Hypothalamus (tissue), 51 donors: ENCODE measurements at places on chromosomes 7 and 10.
A peak's percentile ranks its signal among the peaks of the same experiment; 100 is the strongest.

DNA sequence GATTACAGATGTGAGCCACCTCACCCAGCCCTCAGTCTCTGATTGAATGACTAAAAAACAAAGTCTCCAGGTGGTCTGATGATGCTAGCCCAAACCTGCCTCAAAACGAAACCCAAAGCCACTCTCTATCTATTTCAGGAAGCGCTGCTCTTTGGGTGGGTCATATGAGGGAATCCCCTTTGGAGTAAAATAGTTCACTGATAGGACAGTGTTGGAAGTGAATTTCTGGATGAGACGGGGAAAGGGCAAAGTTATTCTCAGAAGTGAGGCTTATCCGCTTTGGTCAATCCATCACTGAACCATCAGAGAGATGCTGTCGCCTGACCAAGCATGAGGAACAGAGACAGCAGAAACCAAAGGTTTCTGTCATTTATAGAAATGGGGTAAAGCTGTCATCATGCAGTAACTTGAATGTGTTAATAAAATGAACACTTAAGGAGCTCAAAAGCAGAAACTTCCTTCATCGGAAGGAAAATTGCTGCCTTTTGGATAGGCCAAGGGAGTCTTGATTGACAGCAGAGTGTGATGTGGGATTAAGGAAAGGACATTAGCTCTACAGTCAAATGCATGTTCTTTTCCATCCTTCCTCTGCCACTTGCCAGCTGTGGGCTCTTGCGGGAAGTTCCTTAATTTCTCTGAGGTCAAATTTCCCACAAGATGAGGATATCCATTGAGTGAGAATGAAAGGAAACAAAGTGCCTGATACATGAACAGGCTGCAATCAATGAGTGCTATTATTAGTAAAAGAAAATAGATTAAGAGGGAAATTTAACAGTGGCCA is 64.9 kb upstream of the C1QL3 start:
- no peak for DNase-seq

GRCh38 chr7:141928146-141928844 is 12.1 kb downstream of the OR9A4 start:
- no peak for DNase-seq

DNA sequence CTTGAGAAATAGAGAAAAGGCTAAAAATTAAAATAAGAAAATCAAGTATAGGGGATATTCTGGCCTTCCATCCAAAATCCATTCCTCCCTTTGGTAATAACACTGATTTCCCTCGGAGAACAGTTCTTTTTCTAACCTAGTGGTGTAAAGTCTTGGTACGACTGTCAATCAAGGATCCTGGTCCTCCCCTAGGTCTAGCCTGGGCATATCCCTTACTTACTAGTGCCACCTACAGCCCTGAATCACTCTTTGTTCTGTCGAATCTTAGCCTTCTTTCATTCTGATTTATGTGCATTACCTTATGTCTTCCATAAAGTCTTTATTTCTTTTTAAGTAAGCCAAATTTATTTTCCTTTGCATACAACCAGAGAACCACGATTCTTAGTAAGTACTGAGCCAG is 298.7 kb upstream of the LRRTM3 start:
- no peak for DNase-seq

GRCh38 chr7:37392673-37393017 is 56.0 kb downstream of the ELMO1 start:
- no peak for DNase-seq

- DNase-seq, result no peak
Observed at GRCh38 chr7:132073920-132074589, 502.2 kb downstream of the PLXNA4 start.

GRCh38 chr7:26648554-26648953 is 215.8 kb downstream of the SKAP2 start:
- no peak for DNase-seq

- no peak for DNase-seq
Observed at GRCh38 chr10:111087331-111087756, 10.5 kb downstream of the ADRA2A start.

- DNase-seq, result peak; percentile 5
Observed at GRCh38 chr10:62934258-62934657, 118.1 kb upstream of the EGR2 start.

GRCh38 chr7:99001482-99002147 is 123.3 kb downstream of the TRRAP start:
- DNase-seq, result no peak

DNA sequence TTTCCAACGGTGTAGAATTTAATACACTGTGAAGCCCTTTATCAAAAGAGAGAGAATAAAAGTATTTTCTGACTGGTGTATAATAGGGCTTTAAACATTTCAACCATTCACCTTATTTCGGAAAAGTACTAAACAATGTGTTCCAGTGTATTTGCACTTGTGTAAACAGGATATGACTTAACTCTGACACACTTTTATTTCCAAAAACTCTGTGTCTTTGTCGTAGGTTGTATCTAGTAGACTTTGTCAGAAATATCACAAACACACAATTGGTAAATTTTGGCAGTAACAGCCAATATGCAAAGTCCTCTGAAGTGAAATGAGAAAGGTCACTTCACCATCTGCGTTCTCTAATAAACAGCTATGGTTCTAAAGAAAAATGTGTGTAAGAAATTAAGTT is 10.3 kb upstream of the TSPAN13 start:
- no peak for DNase-seq

DNA sequence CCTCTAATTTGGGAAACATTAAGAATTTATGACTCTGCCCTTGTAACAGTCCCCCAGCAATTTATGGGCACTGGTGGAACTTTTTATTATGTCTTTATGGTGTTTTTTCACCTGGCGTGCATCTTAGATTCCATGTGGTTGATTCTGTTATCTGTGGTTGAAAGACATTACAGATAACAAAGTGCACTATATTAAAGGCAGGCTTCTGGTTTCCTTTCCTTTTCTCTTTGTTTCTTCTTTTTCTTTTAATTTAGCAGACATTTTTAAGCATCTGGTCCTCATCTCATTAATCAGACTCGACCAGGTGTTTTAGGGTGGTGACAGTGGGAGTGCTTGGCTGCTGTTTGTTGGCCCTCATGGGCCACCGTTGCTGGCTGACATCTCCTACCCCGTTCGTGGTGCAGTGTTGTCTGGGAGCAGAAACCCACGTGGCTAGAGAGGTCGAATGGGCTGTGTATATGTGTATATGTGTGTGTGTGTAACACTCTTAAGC is 77.4 kb downstream of the LRMDA start:
- no peak for DNase-seq

- DNase-seq, result no peak
Observed at GRCh38 chr10:125698481-125698998, 15.6 kb upstream of the TEX36 start.

- DNase-seq, result no peak
Observed at GRCh38 chr7:140541513-140542227, 62.4 kb upstream of the MKRN1 start.

- DNase-seq, result no peak
Observed at GRCh38 chr7:39910108-39910869, 39.8 kb upstream of the CDK13 start.

- DNase-seq, result no peak
Observed at GRCh38 chr7:134780166-134780828, 863 bp downstream of the CALD1 start.

DNA sequence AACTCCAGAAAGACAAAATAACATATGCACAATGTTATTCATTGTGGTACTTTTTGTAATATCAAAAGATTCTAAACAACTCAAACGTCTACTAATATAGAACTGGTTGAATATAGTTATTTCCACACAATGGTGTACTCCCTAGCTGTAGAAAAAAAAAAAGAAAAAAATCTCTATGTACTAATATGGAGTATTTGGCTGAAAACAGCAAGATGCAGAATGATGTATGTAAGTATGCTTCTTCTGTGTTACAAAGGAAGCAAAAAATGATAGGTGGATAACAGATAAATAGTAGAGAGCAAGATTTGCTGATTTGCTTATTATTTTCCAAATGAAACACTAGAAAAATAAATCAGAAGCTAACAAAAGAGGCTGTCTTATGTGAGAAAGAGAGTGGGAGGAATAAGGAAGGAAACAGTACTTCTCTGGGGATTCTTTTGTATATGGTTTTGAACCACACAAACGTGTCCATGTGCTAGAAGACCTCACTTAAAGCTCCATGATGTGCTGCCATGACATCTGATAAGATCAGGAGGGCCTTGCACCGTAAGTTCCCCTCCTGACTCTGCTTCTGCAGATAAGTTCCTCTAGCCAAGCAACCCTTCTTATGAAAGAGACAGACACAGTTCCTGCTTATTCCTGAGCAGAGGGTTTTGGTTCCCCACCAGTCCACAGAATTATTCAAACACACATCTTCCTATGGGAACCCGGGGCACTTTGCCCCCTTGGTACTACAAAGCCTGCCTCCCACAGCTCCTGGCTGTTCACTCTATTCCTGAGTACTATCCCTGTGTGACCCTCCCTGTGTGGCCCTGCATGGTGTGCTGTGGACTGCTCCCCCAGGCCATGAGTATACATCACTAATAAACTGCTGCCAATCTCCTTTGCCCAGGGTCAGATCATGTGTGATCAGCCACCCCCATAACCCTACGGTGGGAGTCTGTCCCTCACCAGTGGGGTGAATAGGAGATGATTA is 159.1 kb downstream of the CCDC71L start:
- DNase-seq, result no peak

DNA sequence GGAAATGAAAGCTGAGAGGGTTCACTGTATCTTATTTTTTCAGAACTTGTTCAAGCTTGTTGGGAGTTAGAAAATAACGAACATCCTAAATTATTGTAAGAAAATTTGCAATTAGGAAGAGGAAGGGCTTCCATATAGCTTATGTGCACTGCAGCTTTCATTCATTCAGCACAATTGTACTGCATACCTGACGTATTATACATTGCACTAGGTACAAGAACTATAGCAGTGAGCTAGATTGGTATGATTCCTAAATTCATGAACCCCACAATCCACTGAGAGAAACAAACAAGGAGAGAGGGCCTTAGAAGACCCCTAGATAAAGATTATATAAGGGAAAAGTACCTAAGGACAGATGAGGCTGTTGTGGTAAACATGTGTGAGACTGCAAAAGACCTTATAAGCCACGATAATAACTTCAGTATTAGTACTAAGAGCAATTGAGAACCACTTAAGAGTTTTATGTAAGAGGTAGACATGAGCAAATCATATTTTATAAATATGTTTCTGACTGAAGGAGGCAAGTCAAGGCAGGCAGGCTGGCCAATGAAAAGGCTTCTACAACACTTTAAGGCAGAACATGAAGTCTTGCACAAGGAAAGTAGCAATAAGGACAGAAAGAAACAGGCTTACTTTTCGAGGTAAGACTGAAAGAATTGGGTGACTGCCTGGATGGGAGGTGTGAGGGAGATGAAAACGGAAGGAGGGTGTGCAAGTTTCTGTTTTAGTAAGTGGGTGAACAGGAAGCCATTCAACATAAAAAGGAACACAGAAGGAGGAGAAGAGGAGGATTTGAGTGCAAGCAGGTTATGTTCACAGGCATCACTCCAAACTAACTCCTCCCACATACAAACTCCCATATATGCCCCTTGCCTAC is 77.9 kb upstream of the LRRN3 start:
- DNase-seq, result no peak

GRCh38 chr7:158407581-158408317 is 179.9 kb downstream of the PTPRN2 start:
- no peak for DNase-seq

DNA sequence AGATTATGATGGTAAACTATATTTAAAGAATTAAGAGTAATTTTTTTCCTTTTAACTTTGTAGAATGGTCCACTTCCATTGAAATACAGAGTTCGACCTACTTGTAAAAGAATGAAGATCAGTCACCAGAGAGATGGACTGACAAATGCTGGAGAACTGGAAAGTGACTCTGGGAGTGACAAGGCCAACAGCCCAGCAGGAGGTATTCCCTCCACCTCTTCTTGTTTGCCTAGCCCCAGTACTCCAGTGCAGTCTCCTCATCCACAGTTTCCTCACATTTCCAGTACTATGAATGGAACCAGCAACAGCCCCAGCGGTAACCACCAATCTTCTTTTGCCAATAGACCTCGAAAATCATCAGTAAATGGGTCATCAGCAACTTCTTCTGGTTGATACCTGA is 8.3 kb downstream of the BMI1 start:
- no peak for DNase-seq

DNA sequence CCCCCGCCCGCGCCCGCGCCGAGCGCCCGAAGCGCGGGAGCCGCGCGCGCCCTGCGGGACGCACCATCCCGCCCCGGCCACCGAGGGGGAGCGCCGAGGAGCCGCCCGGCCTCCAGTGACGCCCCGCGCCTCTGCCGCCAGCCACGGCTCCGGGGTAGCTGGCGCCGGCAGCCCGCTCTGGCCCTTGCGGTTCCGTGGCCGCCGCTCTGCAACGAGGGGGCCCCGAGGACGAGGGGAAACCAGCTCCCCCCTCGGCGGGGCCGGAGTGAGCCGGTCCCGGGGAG is at the start of gene PAXIP1:
PAXIP1 (minus strand) TSS at position 33 of the 284 bp plus-strand sequence. CDS start 195 bp downstream, outside the sequence.
- no peak for DNase-seq

- DNase-seq, result no peak
Observed at GRCh38 chr10:13708256-13708990, 121.7 kb downstream of the PRPF18 start.

- DNase-seq, result no peak
Observed at GRCh38 chr10:94683214-94684054, at the start of gene CYP2C18. CYP2C18 (plus strand) TSS chr10:94683729; CDS start chr10:94683820, 91 bp downstream.

- no peak for DNase-seq
Observed at GRCh38 chr7:135185471-135186260, 15.2 kb upstream of the CYREN start.

GRCh38 chr10:119693262-119693957 is 32.4 kb upstream of the INPP5F start:
- no peak for DNase-seq

DNA sequence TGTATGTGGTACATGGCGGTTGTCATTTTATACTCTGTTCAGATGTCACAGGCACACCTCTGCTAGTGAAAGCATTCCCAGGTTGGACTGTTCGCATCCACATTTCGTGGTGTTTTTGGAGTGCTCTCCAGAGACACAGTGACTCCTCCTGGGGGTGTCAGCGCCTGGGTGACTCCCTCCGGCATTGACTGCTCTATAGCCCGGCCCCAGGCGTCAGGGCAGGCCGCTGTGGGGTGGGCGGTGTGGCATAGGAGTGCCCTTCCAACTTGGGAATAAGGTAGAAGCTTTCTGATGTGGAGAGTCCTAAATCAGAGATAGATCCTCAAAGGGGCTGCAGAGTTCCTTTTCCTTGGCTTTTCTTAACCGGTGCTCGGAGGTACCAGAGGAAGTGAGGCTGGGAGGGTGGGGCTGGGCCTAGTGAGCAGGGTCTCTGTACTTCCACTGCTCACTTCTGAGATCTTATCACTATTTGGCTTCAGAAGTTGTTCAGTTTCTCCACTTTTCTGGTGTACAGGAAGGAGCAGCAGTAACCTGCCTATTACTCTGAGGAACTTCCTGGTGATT is 32.3 kb downstream of the CCNY start:
- no peak for DNase-seq

- DNase-seq, result no peak
Observed at GRCh38 chr7:137335814-137336213, 7.7 kb downstream of the PTN start.

- DNase-seq, result no peak
Observed at GRCh38 chr10:104328896-104329710, 9.2 kb downstream of the ITPRIP start.

GRCh38 chr7:96040250-96040772 is 268.0 kb downstream of the DYNC1I1 start:
- no peak for DNase-seq

- peak; percentile 24 for DNase-seq
Observed at GRCh38 chr7:13981070-13981469, 8.4 kb downstream of the ETV1 start.
